ENCODE measurements at places on chromosomes 1 and 21.

DNA sequence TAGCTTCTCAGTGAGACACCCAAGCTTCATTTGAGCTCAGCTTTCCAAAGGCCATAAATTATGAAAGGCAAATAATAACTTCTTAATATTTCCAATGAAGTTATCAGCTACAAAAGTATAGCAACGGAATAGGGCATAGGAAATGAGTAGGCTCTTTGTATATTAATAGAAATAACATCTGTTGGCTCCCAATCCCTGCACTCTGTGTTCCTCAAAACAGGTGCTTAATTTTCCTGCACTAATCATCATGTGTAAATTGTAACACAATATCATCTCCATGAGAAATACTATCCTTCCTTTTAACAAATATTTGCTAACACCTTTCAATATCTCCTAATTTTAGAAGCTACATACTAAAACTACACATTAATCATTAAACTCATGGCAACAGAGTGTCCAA is 19.2 kb upstream of the IFI44L start:
- no peak for DNase-seq

- DNase-seq = no peak
These were observed 11.8 kb downstream of the RTCA start for GRCh38 chr1:100277866-100278265.

- no peak for DNase-seq
These were observed 34.9 kb downstream of the SEC16B start for GRCh38 chr1:177934927-177935326.

GRCh38 chr1:25456502-25456901 is 25.8 kb downstream of the MACO1 start:
- no peak for DNase-seq

- peak; percentile 72 for DNase-seq
These were observed 24.7 kb downstream of the CDK18 start for GRCh38 chr1:205528887-205529825.

DNA sequence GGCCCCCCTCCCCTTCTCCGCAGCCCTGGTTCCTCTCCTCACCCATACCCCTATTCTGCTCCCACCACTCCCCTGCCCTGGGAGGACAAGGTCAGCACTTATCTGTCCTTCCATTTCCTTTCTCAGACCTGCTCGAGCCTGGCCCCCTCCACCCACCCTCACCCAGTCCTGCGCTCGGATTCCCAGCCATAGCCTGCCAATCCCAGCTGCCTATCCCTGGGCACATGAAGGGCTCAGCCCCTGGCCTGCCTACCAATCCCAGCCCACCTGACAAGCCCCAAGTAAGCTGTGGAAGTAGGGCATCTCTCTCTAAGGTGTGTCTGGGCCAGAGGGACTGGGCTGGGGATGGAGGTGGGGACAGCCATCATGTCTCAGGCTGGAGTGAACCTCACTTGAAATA is 5.4 kb downstream of the BLACAT1 start:
- no peak for DNase-seq

DNA sequence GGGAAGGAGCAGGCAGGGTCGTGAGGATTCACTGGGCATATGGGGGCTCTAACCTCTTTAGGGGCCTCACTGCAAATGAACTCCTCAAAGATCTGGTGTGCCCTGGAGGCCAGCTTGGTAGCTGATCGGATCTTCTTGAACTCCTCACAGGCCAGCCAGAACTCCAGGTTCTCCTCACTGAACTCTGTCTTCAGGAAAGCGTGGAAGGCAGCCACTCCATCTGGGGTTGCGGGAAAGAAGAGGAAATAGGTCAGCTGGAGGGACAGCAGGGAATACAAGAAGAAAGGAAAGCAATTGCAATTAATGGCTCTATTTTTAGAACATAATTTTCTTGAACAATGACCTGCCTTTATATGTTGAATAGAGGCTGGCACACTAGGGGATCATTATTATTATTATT is 2.3 kb downstream of the RGS16 start:
- DNase-seq = no peak

DNA sequence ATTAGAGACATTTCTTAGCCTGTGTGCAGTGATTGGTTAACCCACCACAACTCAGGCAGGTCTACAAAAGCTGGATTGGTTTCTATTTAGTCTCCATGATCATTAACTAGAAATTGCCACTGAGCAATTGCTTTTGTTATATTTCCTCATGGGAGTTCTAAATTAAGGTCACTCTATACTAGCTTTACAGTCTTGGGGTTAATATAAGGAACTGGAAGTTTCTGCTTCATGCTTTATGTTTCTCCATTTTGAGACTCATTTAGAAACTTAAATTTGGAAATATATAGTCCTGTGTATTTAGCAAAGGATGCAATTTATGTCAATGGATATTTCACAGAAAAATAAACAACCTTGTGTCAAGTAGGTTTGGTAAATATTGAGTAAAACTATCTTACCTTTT is 137.5 kb downstream of the HLX start:
- DNase-seq = no peak

GRCh38 chr1:58618303-58618702 is 41.3 kb upstream of the TACSTD2 start:
- no peak for DNase-seq

- DNase-seq = no peak
These were observed 14.2 kb upstream of the MYOM3 start for GRCh38 chr1:24126018-24126671.

DNA sequence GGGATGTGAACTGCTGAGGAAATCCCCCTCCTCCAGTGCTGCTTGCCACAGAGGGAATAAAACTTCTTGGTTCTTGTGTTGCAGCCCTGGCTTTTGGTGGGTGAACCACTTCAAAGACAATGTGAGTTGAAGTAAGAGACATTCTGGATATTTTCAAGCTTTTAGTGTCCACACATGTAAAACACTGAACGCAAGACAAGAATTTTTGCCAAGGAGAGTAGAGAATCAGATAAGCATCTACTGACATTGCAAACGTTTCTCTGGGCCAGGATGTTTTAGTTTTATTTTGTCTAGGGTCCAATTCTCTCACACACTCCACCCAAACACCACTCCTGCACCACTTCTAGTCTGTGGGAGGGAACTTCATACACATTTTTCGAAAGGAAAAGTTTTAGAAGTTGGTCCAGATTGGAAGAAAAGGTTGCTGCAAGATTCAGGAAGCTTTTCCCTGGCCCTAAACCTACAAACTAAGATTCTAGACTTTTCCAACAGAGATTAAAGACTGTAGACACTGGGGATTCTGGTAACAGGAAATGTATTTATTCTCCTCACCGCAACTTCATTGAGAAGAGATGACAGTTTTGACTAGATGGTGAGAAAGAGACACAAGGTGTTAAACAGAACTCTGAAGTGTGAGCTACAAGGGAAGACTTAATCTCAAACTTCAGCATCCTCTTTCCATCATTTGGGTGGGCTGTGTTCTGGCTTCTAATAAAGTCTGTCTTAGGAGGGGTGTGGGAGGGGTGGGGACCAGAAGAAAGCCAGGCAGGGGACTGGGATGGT is 16.1 kb downstream of the FASLG start:
- no peak for DNase-seq

DNA sequence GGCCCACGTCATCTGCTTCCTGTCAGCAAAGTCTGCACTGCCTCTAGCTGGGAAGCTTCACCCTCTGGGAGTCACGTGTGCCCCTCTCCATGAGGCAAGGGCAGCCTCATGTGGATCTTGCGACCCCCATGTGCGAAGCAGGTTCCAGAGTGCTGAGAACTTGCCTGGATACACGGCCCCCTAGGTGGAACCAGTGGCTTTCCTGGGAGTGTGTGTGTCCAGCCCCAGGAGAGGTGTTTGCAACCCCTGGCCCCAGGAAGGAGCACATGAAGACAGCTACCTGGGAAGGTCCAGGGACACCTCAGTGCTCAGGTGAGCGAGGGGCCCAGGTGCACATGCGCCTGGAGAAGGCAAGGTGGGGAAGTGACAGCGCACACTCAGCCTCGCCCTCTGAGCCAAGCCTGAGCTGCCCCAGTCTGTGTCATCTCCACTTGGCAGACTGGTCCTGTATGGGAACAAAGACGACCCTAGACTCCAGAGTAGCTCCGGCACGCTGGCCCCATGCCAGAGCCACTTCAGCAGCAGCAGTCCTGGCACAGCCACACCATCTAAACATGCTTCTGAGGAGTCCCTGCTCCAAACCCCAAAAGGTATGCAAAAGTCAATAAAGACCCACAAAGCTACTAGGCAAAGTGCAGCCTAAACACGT is 8.9 kb downstream of the LSS start:
- no peak for DNase-seq

- DNase-seq = peak; percentile 14
These were observed 876 bp downstream of the RAB29 start for GRCh38 chr1:205774198-205775014.

DNA sequence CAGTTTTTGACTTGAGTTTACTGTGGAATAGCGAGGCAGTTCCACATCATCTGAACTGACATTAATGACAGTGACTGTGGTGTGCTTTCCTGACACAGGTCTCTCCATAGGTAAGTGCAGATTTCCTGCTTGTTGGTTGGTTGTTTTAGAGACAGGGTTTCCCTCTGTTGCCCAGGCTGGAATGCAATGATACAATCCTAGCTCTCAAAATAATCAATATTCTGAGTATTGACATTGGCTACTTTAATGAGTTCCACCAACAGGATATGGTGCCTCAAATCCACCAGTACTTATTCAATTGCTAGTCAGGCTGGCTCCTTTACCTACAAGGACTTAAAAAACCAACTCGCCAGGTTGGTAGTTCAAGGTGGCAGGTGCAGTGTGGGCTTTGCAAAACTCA is 63.8 kb downstream of the CLSTN1 start:
- no peak for DNase-seq

DNA sequence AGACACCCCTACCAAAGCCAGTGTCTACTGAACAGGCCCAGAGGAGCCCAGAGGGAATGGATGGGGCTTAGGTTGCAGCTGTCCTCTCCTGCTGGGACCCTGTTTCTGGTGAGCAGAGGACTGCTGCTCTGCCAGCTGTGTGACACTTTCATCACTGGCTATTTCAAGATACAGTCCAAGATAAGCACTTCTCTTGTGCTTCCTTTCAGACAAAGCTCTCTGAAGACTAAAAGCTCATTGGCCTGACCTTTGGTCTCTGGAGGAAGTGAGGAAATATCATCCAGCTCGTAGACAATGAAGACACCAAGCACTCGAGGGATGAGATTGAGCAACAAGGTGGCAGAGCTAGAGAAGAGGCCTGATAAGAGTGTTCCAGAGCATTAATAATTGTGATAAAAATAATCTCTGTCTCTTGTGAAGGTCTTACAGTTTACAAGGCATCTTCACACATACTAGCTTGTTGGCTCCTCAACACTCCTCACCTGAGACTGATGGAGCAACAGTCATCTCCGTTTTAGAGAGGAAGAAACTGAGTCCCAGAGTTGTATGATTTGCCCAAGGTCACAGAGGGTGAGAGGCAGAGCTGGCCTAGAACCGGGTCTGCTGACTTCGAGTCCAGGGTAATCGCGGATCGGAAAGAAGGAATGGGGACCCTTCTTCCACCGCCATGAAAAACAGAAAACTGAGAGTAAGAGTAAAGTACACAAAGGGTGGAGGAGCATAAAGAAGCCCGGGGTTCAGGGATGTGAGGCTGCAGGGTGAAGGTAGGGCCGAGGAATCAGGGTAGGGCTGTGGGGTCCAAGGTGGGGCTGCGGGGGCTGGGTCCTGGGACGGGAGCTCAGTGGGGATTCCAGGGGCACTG is 666 bp downstream of the PAFAH2 start:
- no peak for DNase-seq

GRCh38 chr1:2821966-2822620 is 20.6 kb upstream of the TTC34 start:
- peak; percentile 8 for DNase-seq

GRCh38 chr1:239125027-239125426 is 261.3 kb upstream of the CHRM3 start:
- no peak for DNase-seq

DNA sequence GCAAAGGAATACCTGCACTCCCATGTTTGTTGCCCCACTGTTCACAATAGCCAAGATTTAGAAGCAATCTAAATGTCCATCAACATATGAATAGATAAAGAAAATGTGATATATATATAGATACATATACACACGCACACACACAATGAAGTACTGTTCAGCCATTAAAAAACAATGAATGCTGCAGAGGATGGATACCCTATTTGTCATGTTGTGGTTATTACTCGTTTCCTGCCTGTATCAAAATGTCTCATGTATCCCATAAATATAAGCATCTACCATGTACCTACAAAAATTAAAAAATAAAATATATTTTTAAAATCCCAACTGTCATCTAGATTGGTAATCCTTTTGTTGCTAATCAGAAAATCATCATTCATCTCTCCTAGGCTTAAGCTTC is 634.8 kb upstream of the ADGRL2 start:
- no peak for DNase-seq

GRCh38 chr1:7294636-7295035 is 476.5 kb upstream of the VAMP3 start:
- DNase-seq = no peak

- no peak for DNase-seq
These were observed 889 bp upstream of the TXLNA start for GRCh38 chr1:32178380-32179192.

DNA sequence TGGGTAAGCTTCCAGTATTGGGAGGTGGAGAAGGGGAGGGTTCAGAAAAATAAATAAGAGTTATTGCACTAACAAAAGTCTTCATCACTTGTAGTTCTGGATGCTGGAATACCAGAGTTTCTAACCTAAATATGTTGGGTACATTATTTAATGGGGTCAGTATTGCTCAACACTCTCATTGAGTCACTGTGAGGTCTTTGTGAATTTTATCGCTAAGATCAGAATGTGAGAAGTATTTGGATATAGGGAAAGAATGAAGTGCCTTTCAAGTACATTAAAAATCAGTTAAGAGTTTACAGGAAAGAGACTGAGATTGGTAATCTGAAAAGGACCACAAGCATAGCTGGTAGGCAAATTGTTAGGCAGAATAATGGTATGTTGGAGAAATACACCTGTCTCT is 8.8 kb downstream of the SNRPE start:
- no peak for DNase-seq

GRCh38 chr1:161718559-161719324 is 2.6 kb upstream of the FCRLB start:
- no peak for DNase-seq

DNA sequence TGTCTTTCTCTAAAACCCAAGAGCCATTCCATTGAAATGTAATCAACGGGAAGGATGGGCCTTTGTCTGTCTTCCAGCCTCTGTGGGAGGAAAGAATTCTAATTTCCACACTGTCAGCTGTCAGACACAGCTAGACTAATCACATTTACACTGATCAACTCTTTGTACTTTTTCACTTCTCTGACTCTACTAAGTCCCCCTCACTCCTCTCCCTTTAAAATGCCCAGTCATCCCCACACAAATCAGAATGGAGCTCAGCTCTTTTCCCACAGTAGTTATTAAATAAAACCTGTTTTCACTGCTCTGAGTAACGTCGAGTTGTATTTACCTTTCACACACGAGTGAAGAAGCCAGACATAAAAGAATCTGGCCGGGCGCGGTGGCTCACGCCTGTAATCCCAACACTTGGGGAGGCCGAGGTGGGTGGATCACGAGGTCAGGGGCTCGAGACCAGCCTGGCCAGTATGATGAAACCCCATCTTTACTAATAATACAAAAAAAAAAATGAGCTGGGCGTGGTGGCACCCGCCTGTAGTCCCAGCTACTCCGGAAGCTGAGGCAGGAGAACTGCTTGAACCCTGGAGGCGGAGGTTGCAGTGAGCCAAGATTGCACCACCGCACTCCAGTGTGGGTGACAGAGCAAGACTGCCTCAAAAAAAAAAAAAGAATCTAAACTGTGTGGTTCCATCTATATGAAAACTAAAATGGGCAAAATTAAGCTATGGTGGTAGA is 13.3 kb downstream of the ZBTB8OS start:
- no peak for DNase-seq
